ENCODE measurements at places on chromosomes 13 and 19. TPM values are rescaled to one million over a fixed set of nuclear protein-coding genes. Genes with fewer than 3 reads are reported as not detected.

DNA sequence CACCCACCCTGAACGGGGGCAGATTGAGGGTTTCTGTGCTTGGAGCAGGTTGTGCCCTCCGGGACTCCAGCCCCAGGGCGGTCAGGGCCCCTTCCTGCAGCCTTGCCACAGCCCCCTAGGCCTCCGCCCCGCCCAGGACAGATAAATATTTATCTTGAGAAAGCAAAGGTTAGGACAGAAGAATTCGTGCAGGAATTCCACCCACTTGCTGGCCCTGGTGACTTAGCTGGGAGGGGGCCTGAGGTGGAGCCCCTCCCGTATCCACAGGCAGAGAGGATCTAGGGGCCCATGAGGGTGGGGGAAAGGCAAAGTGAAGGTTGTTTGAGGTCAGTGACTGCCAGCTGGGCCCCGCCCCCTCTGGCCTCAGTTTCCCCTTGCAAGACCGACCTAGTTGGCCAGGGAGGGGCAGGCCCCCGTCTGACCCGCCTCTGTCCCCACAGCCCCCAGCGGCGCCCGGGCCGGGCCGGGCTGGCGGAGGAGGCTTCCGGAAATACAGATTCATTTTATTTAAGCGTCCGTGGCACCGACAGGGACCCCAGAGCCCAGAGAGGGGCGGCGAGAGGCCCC, 5.2 kb downstream of the MIDN start:
- no peak for DNase-seq
- H3K36me3 ChIP-seq: peaks cover 29% of the 10 kb centered on the region
- H3K27ac ChIP-seq: peak overlapping the region; percentile 90
- no peaks in the 10 kb centered on the region for H3K27me3 ChIP-seq

Gene EFNB2
- total RNA-seq: 69.5 TPM

Gene THSD8
- 13.2 TPM for total RNA-seq

- H3K4me1 ChIP-seq: no peaks in the 10 kb centered on the region
- DNase-seq: peak; percentile 59
- H3K36me3 ChIP-seq: no peaks in the 10 kb centered on the region
- no peaks in the 10 kb centered on the region for H3K27me3 ChIP-seq
- H3K27ac ChIP-seq: no peak overlapping the region
Measured at GRCh38 chr13:19927117-19927748, 31.3 kb upstream of the ZMYM2 start.

Gene SIPA1L3
- total RNA-seq: 47.2 TPM

Gene RNF17
- not detected for total RNA-seq
